T-cell (primary cell): ENCODE measurements at places on chromosomes 5 and 9. TPM values are rescaled to one million over a fixed set of nuclear protein-coding genes. Genes with fewer than 3 reads are reported as not detected.

DNA sequence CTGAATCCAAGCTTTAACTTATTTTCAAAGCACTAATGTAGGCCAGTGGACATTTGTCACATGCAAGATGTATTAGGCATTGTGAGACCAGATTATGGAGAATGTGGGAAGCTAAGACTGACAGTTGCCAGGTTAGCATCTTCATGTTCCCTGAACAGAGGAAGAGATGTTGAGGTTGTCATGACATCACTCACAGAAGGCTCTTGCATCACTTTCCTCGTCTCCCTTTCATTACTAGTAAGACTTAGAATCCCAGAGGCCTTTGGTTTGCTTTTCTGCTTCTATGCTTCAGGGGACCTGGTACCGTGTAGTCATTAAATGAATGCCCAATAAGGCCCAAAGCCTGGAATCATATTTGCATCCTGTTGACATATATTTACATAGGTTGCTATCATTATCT lies 76.4 kb upstream of the RPS23 start:
- no peak for DNase-seq

- DNase-seq = no peak
These were observed 2.2 kb downstream of the FBXW5 start for GRCh38 chr9:136942112-136942880.

- no peak for DNase-seq
These were observed 17.5 kb upstream of the NREP start for GRCh38 chr5:111774525-111774924.

GRCh38 chr5:97726106-97726505 lies 543.1 kb upstream of the RIOK2 start:
- DNase-seq = no peak

- DNase-seq = no peak
These were observed 73.2 kb downstream of the SH3PXD2B start for GRCh38 chr5:172380987-172381643.

The MAMDC2 gene
- 0.12 TPM for total RNA-seq

The DOK3 gene
- total RNA-seq = 1.1 TPM

The PCDHA1 gene
- total RNA-seq = not detected
